Effector memory CD8-positive, alpha-beta T cell (primary cell): ENCODE measurements at places on chromosomes 7 and 10.

DNA sequence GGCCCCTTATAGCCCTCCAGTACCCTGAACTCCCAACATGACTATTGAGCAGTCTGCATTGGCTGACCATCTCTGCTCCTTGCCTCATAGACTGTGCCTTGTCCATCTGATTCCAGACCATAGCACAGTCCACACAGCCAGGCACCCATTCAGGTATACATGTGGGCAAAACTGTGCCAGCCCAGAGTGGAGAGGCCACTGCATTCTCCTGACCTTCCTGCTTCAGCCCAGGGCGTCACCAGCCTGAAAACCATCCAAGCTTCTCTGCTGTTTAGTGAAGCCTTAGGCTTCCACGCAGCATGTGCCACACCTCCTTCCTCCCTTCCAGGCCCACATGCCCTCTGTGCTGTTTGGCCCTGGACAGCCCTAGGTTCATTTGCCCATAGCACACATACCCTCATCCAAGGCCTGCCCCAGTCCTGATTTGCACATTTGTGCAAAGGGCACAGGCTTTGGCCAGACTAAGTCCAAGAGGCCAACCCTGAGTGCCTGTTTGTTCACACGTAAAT lies 10.5 kb downstream of the DDX56 start:
- no peak for DNase-seq

DNA sequence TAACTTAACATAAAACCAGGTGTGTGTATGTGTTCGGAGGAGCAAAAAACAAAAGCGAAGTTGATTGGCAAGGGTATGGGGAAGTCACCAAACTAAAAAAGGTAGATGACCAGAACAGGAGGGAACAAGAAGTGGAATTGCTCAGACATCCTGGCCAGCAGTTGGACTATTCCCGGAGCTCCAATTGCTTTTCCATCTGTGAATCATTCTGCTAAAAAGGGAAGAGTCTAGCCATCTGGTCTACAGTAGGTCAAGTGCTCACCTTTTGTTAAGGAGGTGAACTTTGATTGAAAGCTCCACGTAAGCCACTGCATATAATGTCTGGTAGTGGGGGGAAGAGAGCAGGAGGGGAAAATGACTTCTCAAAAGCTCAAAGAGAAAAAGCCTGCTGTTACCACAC lies 50.0 kb upstream of the BET1 start:
- DNase-seq, result no peak

DNA sequence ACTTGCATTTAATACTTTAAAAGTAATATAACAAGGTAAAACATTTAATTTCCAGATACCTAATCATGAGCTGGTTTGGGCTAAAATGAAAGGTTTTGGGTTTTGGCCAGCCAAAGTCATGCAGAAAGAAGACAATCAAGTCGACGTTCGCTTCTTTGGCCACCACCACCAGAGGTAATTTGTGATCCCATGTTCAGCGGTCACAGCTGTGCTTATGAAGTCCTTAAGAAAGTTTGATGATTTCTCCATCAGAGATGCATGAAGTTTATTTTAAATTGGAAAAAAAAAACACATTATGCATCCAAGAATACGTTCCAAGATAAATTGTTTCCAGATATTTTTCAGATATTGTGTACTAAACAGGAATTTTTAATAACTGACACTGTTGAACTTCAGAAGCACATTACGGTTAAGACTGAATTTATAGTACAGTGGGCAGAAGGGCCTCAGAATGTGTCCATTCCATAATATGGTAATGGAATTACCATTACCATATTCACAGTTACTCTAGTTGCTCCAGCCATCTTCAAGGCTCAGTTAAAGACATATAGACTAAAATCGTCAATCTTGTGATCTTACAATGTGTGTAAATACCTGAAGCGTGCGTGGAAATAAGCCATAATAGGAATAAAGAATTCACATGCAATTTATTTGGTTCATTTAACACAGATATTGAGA lies 106.8 kb downstream of the ZMYND11 start:
- DNase-seq, result no peak

GRCh38 chr7:46007990-46008643 lies 87.0 kb upstream of the IGFBP3 start:
- no peak for DNase-seq

- no peak for DNase-seq
Measured at GRCh38 chr10:13890233-13891127, 303.7 kb downstream of the PRPF18 start.

GRCh38 chr10:13270877-13271551 lies 28.9 kb downstream of the PHYH start:
- no peak for DNase-seq

- peak; percentile 16 for DNase-seq
Measured at GRCh38 chr7:103065667-103066066, 8.9 kb downstream of the FBXL13 start.

DNA sequence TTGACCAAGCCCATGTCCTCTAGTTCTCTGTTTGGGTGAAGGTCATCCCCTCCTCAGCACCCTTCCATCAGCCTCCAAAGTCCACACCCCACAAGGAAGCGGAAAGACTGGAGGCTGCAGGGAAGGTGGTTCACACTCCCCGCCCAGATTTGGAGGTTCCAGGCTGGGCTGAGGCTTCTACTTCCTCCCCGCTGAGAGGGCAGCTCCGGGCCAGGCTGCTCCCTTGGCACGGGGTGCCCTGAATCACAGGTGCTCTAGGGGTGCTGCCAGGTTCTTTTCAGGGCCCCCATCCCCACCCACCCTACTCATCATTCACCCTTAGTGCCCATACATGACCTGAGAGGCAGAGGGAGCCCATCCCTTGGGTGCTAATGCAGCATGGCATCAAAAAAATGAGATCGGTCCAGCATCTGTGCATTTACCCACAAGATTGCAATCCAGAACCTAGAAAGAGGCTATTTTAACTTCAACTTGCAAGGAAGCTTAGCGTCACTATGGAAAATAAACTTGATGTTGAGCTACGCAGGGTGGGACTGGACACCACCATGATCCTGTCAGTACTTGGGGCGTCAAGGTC lies 47.3 kb upstream of the ZMIZ1 start:
- no peak for DNase-seq
